ENCODE measurements at places on chromosomes 13 and 19.
A peak's percentile ranks its signal among the peaks of the same experiment; 100 is the strongest.

- DNase-seq, result no peak
These were observed 4.5 kb downstream of the LACC1 start for GRCh38 chr13:43884222-43884621.

- no peak for DNase-seq
These were observed 1.3 kb downstream of the APOC2 start for GRCh38 chr19:44947041-44947581.

DNA sequence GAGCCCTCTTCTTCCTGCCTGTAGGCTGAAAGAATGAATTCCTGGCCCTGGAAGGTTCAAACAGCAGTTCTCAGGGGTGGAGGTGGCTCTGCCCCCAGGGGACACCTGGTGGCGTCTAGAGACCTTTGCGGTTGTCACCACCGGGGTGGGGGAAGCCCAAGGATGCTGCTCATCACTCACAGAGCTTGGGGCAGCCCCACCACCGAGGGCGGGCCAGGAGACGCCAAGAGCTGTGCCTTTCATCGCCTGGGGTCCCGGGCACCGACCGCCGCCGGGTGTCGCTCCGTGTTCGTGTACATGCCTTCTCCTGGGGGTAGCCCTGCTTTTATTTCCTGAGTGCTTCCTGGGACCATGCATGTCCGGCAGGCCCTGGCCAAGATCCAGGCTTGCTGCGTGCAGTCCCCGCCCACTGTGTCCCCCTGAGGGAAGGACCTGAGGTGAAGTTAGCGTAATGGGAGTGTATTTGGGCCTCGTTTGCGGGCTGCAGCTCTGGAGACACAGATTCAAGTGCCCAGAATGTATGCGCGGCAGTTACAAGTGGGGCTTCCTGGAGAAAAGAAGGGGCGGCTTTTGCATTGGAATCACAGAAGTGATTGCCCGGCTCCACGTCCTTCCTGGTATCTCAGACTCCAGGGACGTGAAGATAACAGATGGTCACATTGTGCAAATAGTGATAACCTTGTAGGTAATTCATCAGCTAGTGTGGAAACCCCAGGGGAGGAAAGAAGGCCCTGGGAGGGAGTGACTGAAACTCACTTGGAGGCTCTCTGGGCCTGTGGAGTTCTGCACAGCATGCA lies 7.8 kb downstream of the DOT1L start:
- DNase-seq, result peak; percentile 84

DNA sequence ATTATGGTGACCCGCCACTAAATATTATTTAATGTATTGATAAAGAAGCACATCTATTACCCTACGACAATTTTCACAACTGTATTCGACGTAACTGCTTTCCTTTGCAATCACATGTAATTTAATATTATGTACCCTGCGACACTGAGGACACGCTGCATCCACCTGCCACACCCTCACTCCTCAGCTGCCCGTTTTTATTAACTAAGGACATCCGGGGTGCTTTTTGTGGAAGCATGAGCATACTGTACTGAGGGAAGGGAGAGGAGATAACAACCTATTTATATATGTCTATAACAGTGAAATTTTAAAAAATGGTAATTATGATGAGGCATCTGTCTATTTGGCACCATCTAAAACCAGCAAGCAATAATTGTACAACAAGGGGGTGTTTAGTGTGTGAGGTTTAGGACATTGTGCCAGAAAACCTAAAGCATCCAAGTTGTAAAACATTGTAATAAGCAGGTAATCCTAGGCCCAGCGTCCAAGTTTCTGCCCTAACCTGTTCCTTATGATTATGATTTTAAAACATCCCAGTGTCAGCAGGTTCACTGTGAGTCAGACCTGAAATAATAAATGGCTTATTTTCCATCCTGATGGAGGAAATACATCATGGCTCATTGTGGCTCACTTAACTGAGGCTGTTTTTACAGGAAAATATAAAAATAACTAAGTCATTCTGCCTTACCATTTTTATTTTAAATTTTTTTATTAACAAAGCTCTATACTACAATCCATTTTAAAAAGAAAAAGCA lies 56.3 kb downstream of the FOXO1 start:
- no peak for DNase-seq

DNA sequence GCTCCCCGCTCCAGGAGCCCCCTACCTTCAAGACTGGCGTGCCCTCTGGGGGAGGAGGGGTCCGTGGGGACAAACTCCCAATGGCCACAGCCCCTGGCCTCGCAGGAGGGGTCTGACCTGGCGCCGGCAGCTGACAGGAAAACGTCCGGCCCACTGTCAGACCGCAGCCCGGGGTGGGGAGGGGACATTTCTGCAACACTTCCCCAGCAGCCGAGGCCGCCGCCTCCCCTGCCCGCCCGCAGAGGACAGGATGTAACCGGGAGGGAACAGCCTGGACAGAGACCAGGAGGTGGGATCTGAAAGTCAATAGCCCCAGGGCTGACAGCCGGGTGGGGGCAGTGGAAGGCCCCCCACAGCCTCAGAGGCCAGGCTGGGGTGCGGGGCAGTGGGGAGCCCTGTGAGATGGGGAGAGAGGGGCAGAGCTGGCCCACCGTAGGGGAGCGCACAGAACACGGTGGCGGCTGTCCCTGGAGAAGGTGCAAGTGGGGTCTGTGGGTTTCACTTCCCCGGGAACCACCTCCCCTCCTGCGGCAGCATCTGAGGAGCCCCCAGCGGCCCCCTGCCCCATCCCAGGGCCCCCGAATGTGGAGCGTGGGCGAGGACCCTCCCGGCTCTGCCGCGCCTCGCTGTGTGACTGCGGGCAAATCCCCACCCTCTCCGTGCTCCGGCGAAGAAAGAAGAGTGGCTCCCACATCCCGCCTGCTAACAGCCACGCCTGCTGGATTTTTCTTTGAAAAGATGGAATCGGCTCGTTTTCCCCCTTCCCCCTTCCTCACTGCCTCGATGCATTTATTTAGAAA lies at the start of gene PEAK3:
PEAK3 (minus strand) TSS at position 114 of the 800 bp plus-strand sequence. CDS start 1,244 bp downstream, outside the sequence.
- peak; percentile 40 for DNase-seq

- DNase-seq, result no peak
These were observed 480.4 kb downstream of the FOXO1 start for GRCh38 chr13:40186041-40186440.

- no peak for DNase-seq
These were observed 108.7 kb downstream of the DPF1 start for GRCh38 chr19:38115271-38115802.

DNA sequence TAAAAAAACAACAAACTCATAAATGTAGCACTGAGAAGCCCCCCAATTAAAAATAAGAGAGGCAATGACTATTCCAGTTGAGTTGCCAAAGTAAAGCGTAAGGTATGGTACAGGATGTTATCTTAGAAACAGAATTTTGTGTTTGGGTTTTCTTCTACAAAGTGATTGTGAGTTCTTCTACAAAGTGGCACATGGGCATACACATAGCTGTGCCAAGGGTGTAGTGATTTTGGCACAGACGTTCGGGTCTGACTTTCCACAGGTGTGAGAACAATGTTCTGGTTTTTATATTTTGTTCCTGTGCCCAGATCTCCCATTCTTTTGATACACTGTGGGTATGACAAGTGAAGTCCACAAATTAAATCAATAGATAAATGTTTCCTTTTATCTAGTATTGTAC lies 190.1 kb upstream of the CSNK1A1L start:
- no peak for DNase-seq

- peak; percentile 40 for DNase-seq
These were observed 714 bp downstream of the PLPP2 start for GRCh38 chr19:290372-291005.

DNA sequence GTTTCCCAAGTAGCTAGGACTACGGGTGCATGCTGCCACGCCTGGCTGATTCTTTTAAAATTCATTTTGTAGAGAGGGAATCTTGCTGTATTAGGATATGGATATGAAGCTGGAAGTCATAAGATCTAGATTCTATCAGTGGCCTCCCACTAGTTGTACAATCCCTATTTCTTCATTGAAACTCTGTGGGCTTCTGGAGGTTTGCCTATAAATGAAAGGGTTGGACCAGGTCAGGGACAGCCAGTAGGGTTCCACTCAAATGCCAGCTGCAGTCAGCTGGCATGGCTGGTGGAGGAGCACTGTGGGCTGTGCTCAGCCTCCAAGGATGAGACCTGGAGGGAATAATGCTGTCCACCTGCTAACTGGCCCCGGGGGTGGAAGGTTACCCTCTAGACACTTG lies 110.2 kb upstream of the GJB6 start:
- DNase-seq, result no peak

GRCh38 chr19:54077334-54077733 lies 3.8 kb downstream of the TARM1 start:
- no peak for DNase-seq

GRCh38 chr13:62482351-62482750 lies 1066.7 kb upstream of the PCDH20 start:
- DNase-seq, result no peak

- no peak for DNase-seq
These were observed 263.1 kb downstream of the FGF14 start for GRCh38 chr13:102138635-102139190.

- no peak for DNase-seq
These were observed 758.9 kb downstream of the UQCRFS1 start for GRCh38 chr19:28454083-28454482.

DNA sequence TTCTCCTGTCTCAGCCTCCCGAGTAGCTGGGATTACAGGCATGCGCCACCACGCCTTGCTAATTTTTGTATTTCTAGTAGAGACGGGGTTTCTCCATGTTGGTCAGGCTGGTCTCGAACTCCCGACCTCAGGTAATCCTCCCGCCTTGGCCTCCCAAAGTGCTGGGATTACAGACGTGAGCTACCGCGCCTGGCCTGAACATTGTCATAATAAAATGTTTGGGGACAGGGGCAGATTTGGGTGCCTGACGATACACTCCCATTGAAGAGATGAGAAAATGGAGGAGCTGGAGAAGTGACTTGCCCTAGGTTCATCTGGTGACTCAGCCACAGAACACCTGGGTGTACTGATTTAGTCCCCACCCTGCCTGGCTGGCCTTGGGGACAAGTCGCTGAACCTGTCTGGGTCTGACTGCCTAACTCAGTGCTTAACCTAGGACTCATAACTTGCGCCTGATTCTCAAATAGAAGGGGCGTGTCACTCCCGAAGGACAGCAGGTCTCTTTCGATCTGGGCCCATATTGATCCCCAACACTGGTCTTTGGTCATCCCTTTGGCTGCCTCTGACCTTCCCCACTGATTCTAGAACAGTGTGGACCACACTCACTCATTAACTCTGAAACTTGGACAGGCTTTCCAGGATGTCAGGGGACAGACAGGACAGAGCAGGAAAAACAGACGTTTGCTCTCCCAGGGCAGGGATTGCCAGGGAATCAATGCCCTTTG lies 7.6 kb upstream of the BICRA start:
- no peak for DNase-seq

DNA sequence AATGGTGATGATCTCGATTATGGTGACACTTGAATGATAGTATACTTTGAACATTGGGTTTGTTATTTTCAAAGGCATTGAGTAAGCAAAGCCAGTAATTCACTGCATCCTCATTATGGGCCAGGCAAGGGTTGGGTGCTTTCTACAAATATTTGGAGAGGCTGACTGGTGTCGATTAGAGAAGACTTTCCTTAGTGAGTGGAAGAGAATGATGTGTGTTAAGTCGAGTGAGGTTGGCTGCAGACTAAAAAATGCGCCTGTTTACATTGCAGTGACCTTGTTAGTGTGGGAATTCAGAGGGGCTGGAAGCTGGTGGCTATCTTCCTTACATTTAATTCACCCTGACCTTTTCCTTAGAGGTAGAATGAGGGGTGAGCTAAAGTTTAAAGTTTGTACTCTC lies 22.4 kb upstream of the RNF113B start:
- no peak for DNase-seq

GRCh38 chr13:26557393-26558073 lies at the start of gene WASF3:
Gene WASF3 (plus strand): TSS chr13:26557683. CDS start chr13:26642271, 84,588 bp downstream.
- DNase-seq, result peak; percentile 61

DNA sequence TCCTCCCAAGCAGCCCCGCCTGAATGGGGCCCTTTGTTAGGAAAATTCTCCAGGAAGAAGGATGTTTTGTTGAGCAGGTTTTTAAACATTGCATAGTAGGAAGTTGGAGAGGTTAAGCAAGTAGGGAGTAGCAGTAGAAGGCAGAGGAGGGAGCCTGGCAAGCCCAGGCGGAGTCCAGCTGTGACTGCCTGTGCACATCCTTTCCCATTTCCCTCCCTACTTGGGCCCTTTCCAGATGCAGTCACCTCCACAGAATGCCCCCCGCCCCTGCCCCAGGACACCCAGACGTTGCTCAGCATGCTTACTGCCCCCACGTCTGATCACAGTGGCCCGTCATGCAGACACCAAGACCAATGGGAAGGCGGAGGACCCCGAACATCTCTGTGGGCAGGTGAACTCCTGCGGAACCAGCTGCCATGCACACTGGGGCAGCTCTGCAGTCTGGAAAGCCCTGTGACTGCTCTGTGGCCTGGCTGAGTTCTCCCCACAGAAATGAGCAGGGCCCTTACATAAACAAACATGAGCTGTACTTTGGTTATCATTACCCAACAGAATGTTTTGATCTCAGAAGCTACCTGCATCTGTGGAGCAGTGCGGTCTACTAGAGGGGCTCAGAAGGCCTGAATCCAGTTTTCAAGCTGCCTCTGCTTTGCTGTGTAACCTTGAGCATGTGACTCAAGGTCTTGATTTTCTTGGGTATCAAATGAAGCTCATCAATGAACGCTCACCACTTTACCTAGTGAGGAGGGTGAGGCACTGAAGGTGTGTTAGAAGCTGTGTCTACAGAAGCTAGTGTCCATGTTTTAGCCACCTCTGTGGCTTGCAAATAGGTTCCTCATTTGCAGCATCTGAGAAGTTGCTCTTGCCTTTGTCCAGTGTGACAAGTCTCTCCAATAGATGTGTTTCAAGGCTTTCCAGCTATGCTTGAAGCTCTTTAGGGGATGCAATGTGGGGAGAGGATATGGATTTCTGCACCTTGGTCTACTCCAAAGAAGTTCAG lies 84.2 kb downstream of the TNFRSF19 start:
- DNase-seq, result no peak

GRCh38 chr13:58687148-58687547 lies 1055.6 kb downstream of the PCDH17 start:
- DNase-seq, result no peak

DNA sequence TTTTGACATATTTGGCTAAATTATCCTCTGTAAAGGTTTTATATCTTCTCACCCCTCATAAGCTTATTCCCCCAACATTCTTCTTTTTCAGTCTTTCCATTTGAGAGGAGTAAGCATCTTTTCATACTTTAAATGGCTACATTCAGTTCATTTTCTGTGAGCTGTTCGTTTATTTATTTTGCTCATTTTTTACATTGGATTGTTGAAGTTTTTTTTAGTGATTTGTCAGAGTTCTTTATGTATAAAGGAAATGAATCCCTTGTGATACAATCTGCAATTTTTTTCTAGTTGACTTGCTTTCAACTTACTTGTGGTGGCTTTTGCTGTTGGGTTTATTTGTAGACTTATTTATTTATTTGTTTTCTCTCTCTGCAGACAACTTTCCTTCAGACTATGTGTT lies 250.3 kb downstream of the DLEU7 start:
- DNase-seq, result no peak

Data from stimulated activated CD4-positive, alpha-beta T cell treated with anti-CD3 and anti-CD28 coated beads, Interleukin-2, amount 100 ng/mL, for 24 hours (primary cell).